Osteocyte (in vitro differentiated cells): ENCODE measurements at places on chromosomes 12 and 14. TPM values are rescaled to one million over a fixed set of nuclear protein-coding genes. Genes with fewer than 3 reads are reported as not detected.

GRCh38 chr12:10331642-10332239, 24.1 kb downstream of the KLRD1 start:
- H3K27ac ChIP-seq: peak overlapping the region; percentile 14
- H3K36me3 ChIP-seq: no peaks in the 10 kb centered on the region
- H3K4me1 ChIP-seq: peaks cover 10% of the 10 kb centered on the region
- DNase-seq: no peak
- peaks cover 12% of the 10 kb centered on the region for H3K27me3 ChIP-seq

DNA sequence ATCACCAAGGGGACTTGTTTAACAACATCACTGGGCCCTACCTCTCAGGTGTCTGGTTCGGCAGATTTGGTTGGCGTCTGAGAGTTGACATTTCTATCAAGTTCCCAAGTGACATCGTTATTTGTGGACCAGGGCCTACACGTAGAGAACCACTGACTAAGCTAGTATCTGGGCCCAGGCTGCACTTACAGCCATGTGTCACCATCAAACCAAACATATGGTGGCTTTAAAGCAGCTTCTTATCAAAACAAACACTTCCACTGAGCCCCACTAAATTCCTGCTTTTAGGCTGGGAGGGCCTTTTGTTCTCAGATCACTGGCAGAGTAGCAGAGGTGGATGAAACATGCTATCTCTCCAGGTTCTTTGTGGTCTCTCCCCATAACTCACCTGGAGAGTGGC, 220.5 kb downstream of the PELI2 start:
- no peak overlapping the region for H3K27ac ChIP-seq
- peaks cover 29% of the 10 kb centered on the region for H3K4me1 ChIP-seq
- no peak overlapping the region for H3K4me3 ChIP-seq
- H3K36me3 ChIP-seq: no peaks in the 10 kb centered on the region

GRCh38 chr12:1339618-1340319, 254.6 kb downstream of the FBXL14 start:
- no peaks in the 10 kb centered on the region for H3K27me3 ChIP-seq
- H3K4me3 ChIP-seq: no peak overlapping the region
- H3K4me1 ChIP-seq: peaks cover 2% of the 10 kb centered on the region
- no peak for DNase-seq
- H3K36me3 ChIP-seq: peaks cover 8% of the 10 kb centered on the region

DNA sequence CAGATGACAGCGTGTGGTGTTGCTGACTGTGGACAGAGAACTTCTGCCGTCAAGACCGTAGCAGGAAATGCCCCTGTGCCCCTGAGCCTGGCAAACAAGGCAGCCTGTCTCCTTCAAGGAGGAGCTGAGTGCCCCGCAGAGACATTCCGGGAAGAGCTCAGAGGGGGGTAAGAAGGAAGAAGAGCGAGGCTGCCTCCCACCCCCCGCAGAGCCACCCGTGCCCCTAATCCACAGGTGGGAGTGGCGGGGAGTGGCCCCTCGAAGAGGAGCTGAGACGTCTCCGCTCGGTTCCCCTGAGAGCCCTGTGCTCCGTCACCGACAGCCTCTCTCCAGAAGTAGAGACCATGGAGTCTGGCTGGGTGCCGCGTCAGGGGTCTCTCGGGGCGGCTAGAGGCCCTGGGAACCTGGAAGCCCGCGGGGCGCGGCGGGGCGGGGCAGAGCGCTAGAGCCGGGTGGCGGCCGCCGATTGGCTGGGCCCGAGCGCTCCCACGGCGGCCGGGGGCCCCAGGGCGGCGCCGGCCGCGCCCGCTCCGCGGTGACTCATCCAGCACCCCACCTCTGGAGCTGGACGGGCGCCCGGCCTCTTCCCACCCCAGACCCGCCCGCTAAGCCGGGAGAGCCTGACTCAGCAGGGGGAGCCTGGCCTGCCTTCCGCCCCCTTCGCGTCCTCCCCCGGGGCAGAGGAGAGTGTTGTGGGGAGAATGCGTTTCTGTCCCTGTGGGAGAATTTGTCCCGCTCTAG, 25.2 kb upstream of the KRT78 start:
- peaks cover 73% of the 10 kb centered on the region for H3K4me1 ChIP-seq
- no peaks in the 10 kb centered on the region for H3K36me3 ChIP-seq
- peak overlapping the region; percentile 97 for H3K27ac ChIP-seq
- H3K4me3 ChIP-seq: peak overlapping the region; percentile 61

DNA sequence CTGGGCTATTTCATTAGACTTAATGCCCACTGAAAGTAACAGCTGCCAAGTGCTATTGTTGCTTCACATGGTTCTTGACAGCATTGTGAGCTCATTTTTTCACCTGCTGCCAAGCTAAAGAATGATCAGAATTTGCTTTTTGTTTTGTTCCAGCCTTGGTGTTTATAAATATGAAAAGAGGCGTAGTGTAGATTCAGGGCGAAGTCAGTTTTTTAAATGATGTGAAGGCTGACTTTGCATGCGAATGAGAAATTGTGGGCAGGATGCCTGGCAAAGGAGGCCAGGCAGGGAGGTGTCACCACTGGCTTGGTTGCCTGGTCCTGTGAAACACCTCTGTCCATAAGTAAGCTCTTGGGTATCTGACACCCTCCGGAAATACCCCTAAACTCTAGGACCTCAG, 93.3 kb upstream of the NAP1L1 start:
- H3K27ac ChIP-seq: no peak overlapping the region
- DNase-seq: no peak
- no peaks in the 10 kb centered on the region for H3K36me3 ChIP-seq

- H3K36me3 ChIP-seq: no peaks in the 10 kb centered on the region
- no peak overlapping the region for H3K27ac ChIP-seq
- no peaks in the 10 kb centered on the region for H3K27me3 ChIP-seq
Measured at GRCh38 chr12:92218394-92219077, 72.9 kb upstream of the BTG1 start.

GRCh38 chr14:31960039-31960438, 117.1 kb upstream of the ARHGAP5 start:
- DNase-seq: no peak
- H3K4me1 ChIP-seq: peaks cover 4% of the 10 kb centered on the region

GRCh38 chr14:58108717-58109116, 43.3 kb downstream of the ARMH4 start:
- H3K27me3 ChIP-seq: peaks cover 18% of the 10 kb centered on the region
- no peaks in the 10 kb centered on the region for H3K36me3 ChIP-seq
- H3K4me1 ChIP-seq: peaks cover 5% of the 10 kb centered on the region
- no peak overlapping the region for H3K4me3 ChIP-seq
- no peak for DNase-seq

GRCh38 chr14:74698465-74698864, 14.4 kb downstream of the AREL1 start:
- H3K27me3 ChIP-seq: no peaks in the 10 kb centered on the region
- peaks cover 16% of the 10 kb centered on the region for H3K36me3 ChIP-seq
- H3K4me1 ChIP-seq: peaks cover 2% of the 10 kb centered on the region
- H3K4me3 ChIP-seq: no peak overlapping the region
- no peak overlapping the region for H3K27ac ChIP-seq

DNA sequence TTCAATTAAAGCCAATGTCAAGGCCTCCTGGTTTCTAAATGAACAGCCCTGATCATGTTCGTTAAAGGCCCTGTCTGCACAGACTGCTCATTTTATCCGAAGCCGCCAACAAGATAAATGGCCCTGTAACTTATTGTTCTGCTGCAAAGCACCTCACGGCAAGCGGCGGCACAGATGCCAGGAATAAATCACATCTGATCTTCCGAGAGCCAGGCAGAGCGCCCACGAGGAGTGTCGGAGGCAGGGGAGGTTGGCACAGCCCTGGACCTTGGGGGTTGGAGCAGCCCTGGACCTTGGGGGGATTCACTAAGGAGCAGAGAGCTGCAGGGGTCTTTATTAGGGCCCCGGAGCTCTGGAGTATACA, 110.5 kb downstream of the SCARB1 start:
- H3K36me3 ChIP-seq: no peaks in the 10 kb centered on the region
- H3K4me1 ChIP-seq: peaks cover 31% of the 10 kb centered on the region
- H3K27ac ChIP-seq: no peak overlapping the region
- DNase-seq: no peak

DNA sequence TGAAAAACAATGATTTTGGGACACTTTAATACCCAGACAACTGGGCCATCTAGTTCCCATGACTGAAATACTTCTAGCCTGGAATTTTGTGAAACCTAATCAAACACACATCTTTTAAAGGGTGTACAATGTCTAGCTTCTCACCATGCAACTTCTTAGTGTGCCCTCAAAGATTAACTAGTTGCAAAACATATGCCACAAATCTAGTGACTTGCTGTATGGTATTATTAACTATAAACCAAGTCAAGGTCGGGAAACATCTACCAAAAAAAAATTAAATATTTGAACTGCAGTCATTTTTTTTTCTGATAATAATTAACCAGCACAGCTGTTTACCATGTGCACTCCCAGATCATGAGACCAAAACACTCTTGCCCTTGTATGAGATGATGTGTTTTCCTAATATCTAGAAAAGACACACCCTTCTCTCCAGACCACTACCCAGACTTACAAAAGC, 171.8 kb upstream of the FOXN3 start:
- H3K27me3 ChIP-seq: no peaks in the 10 kb centered on the region
- no peak overlapping the region for H3K4me3 ChIP-seq
- DNase-seq: no peak
- H3K36me3 ChIP-seq: peaks cover 11% of the 10 kb centered on the region

GRCh38 chr12:27922531-27923139, 49.9 kb downstream of the PTHLH start:
- H3K27ac ChIP-seq: no peak overlapping the region
- no peak overlapping the region for H3K4me3 ChIP-seq
- H3K4me1 ChIP-seq: peaks cover 4% of the 10 kb centered on the region
- no peak for DNase-seq

- peak overlapping the region; percentile 76 for H3K27ac ChIP-seq
- H3K4me1 ChIP-seq: peaks cover 46% of the 10 kb centered on the region
- no peaks in the 10 kb centered on the region for H3K36me3 ChIP-seq
- H3K27me3 ChIP-seq: no peaks in the 10 kb centered on the region
- no peak overlapping the region for H3K4me3 ChIP-seq
- no peak for DNase-seq
Measured at GRCh38 chr14:68521961-68522509, 270.8 kb downstream of the ZFP36L1 start.

GRCh38 chr12:132467511-132467910, 22.4 kb upstream of the FBRSL1 start:
- peaks cover 19% of the 10 kb centered on the region for H3K27me3 ChIP-seq
- DNase-seq: no peak
- no peak overlapping the region for H3K4me3 ChIP-seq
- no peak overlapping the region for H3K27ac ChIP-seq

DNA sequence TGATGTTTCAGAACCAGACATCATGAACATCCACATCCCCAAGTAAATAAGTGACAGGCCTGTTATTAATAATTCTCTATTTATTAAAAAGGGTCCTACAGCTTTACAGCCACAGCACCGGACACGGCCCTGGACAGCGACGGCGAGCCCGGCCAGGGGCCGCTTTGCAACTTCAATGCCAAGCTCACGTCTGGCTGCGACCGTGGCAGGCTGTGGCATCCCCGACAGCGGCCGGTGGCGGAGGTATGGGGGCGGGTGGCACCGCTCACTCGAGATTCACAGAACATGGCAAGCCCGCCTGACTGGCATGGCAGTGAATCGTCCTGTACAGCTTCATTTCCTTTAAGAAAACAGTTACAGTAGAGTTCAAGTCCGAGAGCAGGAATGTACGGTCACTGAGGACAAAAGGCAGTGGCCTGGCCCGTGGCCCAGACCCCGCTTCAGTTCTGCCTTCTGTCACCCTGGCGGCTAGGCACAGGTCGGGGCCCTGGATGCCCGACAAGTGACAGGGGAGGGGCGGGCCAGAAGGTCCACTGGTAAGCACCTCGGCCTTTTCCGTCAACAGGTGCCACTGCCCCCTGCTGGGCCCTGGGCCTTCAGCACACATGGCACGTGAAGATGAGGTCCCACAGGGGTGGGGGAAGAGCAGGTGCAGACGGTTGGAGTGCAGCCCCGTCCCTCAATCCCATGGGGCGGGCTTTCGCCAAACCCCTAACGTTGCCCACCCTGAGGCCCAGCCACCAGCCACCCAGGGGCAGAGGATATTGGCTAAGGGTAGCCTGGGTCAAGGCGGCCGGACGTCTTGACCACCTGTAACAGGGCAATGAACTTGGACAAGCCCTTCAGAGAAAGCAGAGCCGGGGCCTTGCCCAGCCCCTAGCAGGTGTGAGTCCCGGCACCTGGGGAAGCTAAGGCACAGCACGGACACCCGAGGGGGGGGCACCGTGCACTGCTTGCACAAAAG, 30.3 kb downstream of the HIP1R start:
- H3K4me1 ChIP-seq: peaks cover 13% of the 10 kb centered on the region
- H3K4me3 ChIP-seq: no peak overlapping the region
- no peaks in the 10 kb centered on the region for H3K27me3 ChIP-seq
- H3K36me3 ChIP-seq: peaks cover 30% of the 10 kb centered on the region
- no peak overlapping the region for H3K27ac ChIP-seq

DNA sequence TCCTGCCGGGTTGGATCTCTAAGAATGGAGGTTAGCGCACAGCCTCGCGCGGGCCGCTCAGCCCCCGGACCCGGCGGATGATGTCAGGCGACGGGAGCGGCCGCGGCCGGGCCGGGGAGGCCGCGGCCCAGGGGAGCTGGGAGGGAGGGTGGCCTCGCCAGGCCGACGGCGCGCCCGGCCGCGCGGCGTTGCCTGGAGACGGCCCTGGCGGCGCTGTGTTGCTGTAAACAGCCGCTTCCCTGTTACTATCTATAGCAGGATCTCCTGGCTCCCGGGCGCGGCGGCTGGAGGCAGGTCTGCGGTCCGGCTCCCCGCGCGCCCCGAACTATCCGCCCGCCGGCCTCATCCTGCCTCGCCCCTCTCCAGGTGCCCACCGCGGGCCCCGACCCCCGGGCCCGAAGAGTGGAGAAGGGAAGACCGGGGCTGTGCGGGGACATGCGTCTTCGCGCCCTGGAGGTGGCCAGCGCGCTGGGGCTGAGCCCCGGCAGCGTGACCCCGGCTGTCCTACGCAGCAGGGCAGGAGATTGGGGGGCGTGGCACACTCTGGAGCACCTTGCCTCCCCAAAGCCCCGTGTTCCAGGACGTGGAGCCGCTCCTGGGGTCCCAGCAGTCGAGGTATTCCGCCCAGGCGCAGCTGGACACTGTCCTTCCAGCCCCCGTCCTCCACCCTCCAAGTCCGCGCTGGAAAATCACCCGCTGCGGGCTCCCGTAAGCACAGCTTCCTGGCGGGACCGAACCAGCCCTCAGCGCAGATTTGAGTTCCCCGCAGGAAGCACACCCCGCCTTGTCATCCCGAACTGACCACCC, 1.4 kb upstream of the FOS start:
- H3K36me3 ChIP-seq: peaks cover 21% of the 10 kb centered on the region
- H3K27me3 ChIP-seq: no peaks in the 10 kb centered on the region
- peaks cover 47% of the 10 kb centered on the region for H3K4me1 ChIP-seq
- peak; percentile 96 for DNase-seq
- H3K4me3 ChIP-seq: peak overlapping the region; percentile 92
- H3K27ac ChIP-seq: peak overlapping the region; percentile 99

RHOJ gene
- total RNA-seq: 63.6 and 69.7 TPM in 2 replicates

AGAP2 gene
- total RNA-seq: 2.4 and 2.6 TPM in 2 replicates

AP4S1 gene
- total RNA-seq: 5.2 and 6.3 TPM in 2 replicates

SLC10A1 gene
- total RNA-seq: not detected in 2 replicates
